ENCODE measurements at places on chromosomes 2 and 18.

DNA sequence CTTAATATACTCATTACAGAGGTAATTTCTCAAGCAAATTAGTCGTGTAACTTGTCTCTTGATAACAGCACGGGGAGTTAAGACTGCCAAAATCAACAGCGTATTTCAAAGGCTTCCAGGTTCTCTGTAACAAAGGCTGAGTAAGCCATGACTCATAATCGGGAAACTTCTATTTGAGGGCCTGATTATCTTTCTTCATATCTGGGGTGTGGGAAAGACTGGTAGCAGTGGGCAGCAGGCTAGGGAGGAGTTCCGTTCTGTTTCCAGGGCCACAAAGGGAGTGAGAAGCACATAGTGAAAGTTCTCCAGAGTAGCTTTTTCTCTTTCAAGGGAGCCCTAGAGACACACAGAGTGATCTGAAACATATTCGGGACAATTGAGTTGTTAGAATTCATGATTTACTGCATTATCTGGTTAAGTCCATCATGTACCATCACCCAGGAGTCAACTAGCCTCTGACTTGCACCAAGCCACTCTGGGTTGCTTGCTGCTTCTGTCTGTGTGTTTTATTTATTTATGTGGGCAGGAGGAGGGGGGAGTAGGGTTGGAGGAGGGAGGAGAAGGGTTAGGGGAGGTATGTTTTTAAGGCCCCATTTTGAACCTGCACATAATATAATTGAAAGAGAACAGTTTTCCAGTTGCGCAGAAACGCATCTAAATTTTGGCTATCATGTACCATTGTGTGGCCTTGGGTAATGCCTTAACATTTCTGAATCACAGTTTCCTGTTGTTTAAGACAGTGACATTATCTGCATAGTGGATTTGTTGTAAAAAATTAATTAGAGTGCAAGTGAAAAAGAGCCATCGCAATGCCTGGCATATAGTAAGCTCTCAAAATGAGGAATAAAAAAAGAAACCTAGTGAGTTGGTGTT is 80.5 kb upstream of the ITPRID2 start:
- no peak for DNase-seq

GRCh38 chr2:201260302-201260800 is at the start of gene CASP8:
Gene CASP8 (plus strand): TSS chr2:201260536. CDS start chr2:201266487, 5,951 bp downstream.
- DNase-seq: peak; percentile 80

- DNase-seq: no peak
Measured at GRCh38 chr2:119518401-119519056, 5.8 kb downstream of the SCTR start.

GRCh38 chr2:62597323-62597722 is 91.3 kb upstream of the TMEM17 start:
- no peak for DNase-seq

DNA sequence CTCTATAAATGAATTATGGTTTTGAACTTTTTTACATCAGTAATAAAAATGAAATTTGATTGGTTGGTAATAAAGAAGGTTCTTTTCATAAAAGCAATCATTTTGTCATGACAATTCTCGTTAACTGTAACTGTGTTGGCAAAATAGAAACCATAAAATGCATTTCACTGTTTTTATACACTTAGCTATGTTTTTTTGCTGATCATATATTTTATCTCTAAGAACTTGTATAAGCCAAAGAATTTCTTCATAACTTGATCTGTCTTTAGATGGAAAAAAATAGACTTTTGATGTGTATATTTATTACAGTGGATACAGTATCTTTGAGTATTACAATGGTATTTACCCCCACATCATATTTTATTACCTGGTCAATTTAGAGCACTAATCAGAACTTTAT is 9.7 kb downstream of the MTX2 start:
- no peak for DNase-seq

- DNase-seq: no peak
Measured at GRCh38 chr2:75340560-75340959, 141.2 kb upstream of the TACR1 start.

DNA sequence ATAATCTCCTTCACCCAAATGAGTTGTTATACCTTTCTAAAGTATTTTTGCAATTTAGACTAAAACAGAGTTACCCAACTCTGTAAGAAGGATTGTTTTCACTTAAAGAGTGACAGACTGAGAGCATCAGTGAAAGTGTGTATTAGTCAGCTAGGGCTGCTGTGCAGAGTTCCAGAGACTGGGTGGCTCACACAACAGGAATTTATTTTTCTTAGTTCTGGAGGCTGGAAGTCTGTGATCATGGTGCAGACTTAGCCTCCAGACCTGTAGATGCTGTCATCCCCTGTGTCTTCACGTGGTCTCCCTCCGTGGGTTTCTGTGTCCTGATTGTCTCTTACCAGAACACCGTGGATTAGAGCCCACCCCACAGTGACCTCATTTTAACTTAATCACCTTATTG is 40.0 kb downstream of the BCL2L11 start:
- DNase-seq: no peak

GRCh38 chr2:238907717-238908173 is 59.9 kb downstream of the TWIST2 start:
- no peak for DNase-seq

DNA sequence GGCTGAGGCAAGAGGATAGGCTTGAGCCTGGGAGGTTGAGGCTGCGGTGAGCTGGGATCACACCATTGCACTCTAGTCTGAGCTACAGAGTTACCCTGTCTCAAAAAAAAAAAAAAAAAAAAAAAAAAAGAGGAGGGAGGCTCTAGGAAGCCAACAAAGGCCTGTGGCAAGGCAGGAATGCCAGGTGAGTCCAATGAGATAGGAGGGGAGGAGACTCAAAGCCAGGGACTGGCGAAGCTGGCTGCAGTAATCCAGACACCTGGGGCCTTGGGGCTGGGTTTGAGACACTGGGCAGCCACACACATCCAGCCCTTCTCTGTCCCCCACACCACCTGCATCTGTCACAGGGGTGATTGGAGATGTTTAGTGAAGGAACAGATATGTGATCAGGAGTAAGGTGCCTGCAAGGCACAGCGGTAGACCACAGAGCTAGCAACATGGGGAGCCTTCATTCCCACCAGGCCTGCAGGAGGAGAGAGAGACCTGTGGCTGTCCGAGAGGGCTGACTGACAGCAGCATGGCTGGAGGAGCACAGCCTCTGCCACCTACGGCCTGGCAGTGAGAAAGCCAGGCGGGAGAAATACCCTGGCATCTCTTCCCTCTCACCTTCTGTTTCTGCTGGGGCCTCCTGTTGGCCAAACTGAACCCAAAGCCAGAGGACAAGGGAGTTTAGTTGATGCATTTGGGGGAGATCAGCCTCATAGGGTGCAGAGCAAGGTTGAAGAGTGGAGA is 9.5 kb downstream of the CHPF start:
- no peak for DNase-seq

- DNase-seq: no peak
Measured at GRCh38 chr2:221262651-221263050, 309.5 kb downstream of the EPHA4 start.

DNA sequence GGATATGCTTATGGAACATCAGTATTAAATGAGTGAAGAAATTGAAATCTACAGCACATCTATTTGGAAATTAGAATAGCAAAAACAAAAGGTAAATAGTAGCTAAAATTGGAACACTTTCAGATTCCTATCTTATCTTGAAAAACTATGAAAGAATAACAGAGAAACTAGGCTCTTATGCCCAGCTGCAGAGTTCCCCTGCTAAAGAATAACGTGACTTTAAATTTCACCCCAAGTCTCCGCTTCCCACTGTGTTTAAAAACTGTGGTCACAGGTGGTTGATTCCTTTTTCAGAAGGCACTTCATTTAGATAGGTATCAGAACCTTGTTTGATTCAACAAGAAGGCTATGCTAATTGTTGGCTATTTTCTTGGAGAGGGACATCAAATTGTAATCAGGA is 30.1 kb downstream of the ARHGAP28 start:
- DNase-seq: no peak

GRCh38 chr2:14551069-14551468 is 81.4 kb upstream of the LRATD1 start:
- no peak for DNase-seq

DNA sequence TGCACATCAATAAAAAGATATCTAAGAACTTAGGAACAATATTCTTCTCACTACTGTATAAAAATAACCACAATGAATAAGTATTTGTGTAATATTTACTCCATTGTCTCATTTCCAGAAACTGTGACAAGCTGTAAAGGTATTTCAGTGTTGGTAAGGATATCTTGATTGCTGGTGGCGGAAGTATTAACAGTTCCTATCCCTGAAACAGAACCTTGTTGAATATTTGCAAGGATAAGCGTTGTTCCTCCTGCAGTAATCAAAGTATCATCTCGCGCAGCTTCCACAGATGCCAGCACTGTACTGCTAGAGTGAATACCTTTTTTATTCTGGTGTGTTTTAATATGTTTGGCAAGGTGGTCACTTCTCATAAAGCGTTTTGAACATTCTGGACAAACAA is 55.3 kb downstream of the SP3 start:
- DNase-seq: no peak

DNA sequence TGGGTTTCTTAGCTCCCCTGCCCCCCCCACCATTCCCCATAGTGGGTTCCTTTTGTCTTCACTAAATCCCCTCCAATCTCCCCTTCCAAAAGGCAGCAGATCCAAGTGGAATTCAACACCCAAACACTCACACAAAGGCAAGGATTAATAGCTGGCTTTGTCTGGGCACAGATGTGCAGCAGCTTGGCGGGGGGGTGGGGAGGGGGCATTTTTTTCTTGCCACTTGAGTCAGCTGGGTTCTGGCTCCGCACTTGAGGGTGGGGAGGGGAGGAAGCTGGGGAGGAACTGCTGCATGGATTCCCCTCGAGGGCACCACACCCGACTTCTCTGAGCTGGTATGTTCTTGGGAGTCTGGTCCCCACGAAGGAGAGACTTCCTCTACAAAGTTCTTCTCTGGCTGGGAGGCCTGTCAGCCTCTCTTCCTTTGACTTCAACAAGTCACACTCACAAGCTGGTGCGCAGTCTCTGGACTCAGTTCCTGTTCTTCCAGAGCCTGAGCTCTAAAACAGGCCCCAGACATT is 36.0 kb downstream of the SERTAD2 start:
- DNase-seq: no peak

DNA sequence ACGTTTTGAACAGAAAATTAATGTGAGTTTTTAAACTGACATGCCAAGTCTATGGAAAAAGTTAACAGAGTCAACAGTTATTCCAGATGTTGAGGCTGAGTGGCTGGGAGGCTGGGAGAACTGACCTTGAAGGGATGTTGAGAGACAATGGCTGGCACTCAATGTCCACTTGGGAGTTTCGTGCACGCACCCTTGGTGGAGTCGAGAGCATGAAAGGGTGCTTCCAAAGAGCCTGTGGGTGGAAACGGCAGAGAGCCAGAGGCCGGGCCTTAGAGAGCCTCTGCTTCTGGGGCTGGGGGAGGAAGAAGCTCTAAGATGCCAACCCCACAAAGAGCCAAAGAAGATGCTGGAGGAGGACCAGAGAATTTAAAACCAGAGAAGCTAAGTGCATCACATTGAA is 63.4 kb upstream of the L3MBTL4 start:
- no peak for DNase-seq

- DNase-seq: no peak
Measured at GRCh38 chr2:233470839-233471238, 95.7 kb downstream of the USP40 start.

DNA sequence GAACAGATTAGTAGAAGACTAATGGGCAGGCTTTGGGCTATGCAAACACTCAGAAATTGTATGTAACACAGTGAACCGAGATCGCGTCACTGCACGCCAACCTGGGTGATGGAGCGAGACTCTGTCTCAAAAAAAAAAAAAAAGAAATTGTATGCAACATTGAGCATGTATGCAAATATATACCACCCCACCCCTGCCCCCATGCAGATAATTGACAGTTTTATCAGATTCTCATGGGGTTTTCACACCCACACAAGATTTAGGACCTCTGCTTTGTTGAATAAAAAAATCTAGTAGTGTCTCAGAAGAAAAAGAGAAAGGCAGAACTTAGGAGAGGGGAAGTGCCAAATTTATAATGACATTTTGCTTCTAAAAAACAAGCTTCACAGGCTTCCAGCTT is 131.6 kb upstream of the FN1 start:
- no peak for DNase-seq

GRCh38 chr2:197597166-197597565 is 78.2 kb downstream of the RFTN2 start:
- no peak for DNase-seq

DNA sequence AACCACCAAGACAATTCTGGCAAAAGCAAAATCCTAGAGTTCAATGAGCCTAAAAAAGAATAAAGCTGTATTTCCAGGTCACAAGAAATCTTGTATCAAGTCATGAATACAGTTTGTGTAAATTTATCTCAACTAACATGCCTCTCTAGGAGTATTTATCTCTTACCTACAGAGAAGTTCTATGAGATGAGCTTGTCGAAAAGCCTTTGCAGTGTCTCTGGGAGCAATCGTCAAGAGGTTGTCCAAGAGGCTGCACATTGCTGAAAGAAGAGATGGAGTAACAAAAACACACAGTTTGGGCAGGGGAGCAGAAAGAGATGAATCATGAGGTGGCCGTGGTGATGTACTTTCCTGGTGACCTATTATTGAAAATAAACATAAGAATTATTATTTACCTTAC is 112.0 kb upstream of the CD226 start:
- DNase-seq: no peak

DNA sequence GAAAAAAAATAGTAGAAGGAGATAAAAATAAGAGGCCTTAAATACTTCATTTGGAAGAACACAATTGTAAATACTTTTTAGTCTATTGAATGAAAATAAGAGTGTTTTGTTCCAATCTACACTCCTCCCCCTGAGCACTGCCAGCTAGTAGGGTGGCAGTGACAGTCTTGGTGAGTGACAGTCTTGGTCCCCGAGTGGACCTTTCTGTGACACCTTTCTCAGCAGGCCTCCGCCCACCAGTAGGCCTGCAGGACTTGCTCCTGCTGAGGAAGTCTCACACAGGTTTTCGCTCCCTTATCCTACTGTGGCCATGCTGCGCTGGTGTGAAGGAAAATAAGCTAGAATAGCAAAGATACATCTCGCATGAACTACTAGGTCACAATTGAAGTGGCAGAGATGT is 666.8 kb downstream of the NR4A2 start:
- no peak for DNase-seq

DNA sequence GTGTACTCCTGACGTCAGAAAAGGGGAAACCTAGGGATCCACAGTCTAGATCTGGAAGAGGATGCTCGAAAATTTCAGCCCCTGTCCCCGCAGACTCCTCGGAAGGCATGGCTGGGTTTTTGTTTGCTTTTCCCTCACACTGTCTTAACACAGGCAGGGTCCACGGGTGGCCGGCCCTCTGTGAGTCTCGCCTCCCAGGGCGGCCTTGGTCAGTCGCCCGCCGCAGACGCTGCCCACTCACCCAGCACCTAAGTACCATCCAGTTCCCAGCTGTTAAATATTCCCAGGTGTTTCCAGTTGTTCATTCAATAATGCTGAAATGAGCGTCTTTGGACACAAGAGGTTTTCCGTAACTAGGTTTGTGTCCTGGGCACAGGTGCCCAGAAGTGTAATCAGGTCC is 193.2 kb downstream of the TWIST2 start:
- DNase-seq: no peak

- DNase-seq: no peak
Measured at GRCh38 chr2:24822049-24822706, 29.0 kb downstream of the CENPO start.

DNA sequence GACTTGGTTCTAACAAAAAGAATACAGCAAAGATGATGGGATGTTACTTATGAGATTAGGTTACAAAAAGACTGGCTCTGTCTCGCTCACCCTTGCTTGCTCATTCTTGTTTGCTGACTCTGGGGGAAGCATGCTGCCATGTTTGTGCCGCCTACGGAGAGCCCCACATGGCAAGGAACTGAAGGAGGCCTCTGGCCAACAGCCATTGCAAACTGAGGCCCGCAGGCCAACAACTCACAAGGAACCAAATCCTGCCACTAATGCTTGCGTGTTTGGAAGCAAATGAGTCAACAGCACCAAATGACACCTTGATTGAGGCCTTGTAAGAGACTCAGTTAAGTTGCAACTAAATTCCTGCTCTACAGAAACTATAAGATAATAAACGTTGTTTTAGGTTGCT is 297.6 kb upstream of the STON1 start:
- DNase-seq: no peak

Measured in central memory CD4-positive, alpha-beta T cell (primary cell).